Kidney capillary endothelial cell (primary cell): ENCODE measurements at places on chromosomes 6 and 20.

DNA sequence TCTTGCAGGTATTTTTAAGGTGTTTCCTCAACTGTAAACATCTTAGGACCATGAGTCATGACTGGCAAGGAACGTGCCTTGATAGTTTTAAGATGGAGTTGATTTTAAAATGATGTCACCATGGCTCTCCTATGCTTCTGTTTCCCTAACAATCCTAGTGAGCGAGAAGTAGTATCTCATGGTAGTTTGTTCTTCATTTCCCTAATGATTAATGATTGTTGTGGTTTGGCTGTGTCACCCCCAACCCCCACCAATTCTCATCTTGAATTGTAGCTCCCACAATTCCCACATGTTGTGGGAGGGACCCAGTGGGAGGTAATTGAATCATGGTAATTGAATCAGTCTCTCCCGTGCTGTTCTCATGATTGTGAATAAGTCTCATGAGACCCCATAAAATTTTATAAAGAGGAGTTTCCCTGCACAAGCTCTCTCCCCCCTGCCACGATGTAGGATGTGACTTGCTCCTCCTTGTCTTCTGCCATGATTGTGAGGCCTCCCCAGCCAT lies 16.8 kb upstream of the BNIP5 start:
- DNase-seq, result no peak

DNA sequence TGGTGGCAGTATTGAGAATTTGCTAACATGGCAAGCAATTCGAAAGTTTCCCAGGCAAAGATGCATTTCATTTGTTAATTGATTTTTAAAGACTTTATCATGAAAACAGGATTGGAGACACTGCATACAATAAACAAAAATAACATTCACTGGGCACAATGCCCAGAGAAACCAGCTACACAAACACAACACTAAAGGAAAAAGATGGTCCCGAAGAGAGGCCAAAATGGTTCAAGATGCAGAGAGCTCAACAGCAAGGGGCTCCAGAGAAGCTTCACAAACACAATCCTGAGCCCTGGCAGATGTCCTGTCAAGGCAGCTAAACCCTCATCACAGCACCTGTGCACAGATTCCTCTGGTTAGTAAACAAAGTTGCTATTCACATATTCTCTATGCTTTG lies 79.3 kb downstream of the INSM1 start:
- DNase-seq, result no peak

- no peak for DNase-seq
These were observed 154.7 kb downstream of the AIG1 start for GRCh38 chr6:143215363-143215762.

DNA sequence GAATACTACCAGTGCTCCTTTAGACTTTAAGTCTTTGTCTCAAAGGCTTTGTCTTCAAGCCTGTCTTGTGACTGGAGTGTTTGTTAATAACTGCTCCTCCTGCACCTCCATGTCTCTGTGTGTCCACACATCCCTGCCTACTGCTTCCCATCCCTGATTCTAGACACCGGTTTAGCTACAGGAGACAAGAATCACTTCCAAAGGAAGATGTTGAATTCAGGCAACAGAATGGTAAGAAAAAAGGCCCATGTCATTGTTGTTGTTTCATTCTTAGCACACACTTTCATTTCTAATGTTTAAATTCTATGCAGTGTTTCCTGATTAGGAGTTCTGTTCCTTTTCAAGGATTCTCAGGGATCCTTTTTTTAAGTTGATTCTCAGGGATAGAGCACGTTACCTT lies 293.6 kb upstream of the STXBP5 start:
- no peak for DNase-seq

GRCh38 chr20:58651559-58651945 lies 469 bp downstream of the STX16 start:
- no peak for DNase-seq

GRCh38 chr20:31517373-31517772 lies 3.1 kb downstream of the HM13 start:
- DNase-seq, result peak; percentile 60
